ENCODE measurements at places on chromosomes 6 and 20. TPM values are rescaled to one million over a fixed set of nuclear protein-coding genes. Genes with fewer than 3 reads are reported as not detected.

Gene NMBR
- 0.21 TPM for polyA plus RNA-seq

DNA sequence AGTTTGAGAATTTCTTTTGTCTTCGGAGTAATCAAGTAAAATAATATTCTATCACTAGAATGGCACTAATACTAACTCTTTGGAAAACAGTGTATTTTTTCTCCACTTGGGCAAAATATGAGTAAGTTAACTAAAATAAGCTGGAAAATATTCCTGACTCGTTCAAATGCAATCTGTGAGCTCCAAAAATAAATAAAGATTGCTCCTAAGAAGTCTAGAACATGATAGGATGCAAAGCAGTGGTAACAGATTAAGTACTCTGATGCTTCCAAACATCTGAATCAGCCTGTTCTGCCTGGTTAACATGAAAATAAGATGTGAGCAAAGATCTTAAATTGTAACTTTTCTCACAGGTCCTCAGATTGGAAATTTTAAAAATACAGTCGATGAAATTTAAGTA, 285.1 kb upstream of the ID4 start:
- DNase-seq = no peak

Gene CLPSL2
- not detected for polyA plus RNA-seq

- DNase-seq = no peak
Observed at GRCh38 chr6:152595499-152595898, 41.7 kb downstream of the SYNE1 start.

Gene SSTR4
- polyA plus RNA-seq = 0.06 TPM

- DNase-seq = no peak
Observed at GRCh38 chr6:129402244-129402643, 307.7 kb downstream of the ARHGAP18 start.

- peak; percentile 74 for DNase-seq
Observed at GRCh38 chr6:683742-684440, 9.0 kb downstream of the EXOC2 start.

GRCh38 chr6:75145976-75146375, 59.9 kb downstream of the COL12A1 start:
- DNase-seq = no peak

DNA sequence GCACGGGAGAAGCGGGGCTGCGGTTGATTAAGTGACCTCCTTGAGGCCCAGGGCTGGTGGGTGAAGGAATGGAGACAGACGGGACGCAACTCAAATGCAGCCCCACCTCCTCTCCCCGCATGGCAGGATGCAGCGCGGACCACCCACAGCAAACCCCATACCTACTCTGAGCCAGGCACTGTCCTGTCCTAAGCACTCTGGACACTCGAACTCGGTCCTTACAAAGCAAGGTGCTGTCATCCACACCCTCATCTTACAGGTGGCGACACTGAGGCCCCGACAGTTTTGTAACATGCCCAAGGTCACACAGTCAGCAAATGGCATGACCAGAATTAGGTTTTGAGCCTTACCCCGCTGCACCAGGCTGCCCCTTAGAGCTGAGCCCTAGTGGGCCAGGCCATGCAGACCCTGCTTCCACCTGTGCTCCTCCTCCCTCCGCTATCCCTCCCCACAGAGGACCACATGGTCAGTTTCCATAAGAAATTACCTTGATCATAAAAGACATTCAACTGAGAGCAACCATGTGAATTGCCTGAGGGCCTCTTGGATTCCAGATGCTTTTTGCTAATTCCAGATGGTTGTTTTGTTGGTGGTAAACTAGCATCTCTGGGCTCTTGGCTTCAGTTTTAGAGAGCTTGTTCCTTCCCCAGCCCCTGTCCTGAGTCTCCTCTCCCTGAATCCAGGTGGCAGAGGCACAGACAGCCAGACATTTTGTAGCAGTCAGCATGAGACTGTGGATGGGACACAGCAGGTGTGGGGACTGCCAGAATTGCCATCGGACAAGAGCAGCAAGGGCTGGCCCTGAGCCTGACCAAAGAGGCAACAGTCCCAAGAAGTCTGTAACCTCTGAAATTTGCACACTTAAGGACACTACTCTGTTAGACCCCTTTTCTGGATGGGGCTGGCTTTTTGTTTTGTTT, 171.9 kb upstream of the PMEPA1 start:
- DNase-seq = no peak

Gene AIG1
- 112 TPM for polyA plus RNA-seq

- no peak for DNase-seq
Observed at GRCh38 chr20:41350408-41350962, 9.9 kb downstream of the LPIN3 start.

- DNase-seq = peak; percentile 2
Observed at GRCh38 chr6:50128420-50129005, 78.8 kb upstream of the DEFB112 start.

Data from right renal pelvis (tissue), 4 donors.